ENCODE measurements at places on chromosomes 12 and 14. TPM values are rescaled to one million over a fixed set of nuclear protein-coding genes. Genes with fewer than 3 reads are reported as not detected.

DNA sequence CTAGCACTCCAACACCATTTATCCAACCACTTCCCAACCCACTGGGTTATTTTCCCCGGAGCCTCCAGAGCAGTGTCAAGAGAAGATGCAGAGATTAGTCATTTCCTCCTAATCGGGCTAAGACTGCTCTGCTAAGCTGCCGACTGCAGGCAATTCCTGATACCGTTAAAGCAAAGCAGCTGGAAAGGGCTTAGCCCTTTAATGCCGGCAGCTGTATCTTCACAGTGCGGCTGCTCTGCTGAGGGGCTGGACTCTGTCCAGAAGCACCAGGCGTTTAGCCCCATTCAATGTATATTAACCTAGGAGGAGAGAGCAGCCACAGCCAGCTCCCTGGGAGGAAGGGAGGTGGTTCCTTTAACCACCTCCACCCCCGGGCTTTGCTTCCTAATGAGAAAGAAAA is 11.1 kb downstream of the AQP6 start:
- no peak overlapping the region for H3K4me3 ChIP-seq
- no peak for DNase-seq
- H3K27me3 ChIP-seq = no peaks in the 10 kb centered on the region
- H3K36me3 ChIP-seq = no peaks in the 10 kb centered on the region
- H3K4me1 ChIP-seq = peaks cover 21% of the 10 kb centered on the region
- H3K27ac ChIP-seq = no peak overlapping the region

GRCh38 chr14:61091657-61092273 is 110.7 kb downstream of the SLC38A6 start:
- no peak for DNase-seq
- H3K27me3 ChIP-seq = no peaks in the 10 kb centered on the region
- H3K4me1 ChIP-seq = no peaks in the 10 kb centered on the region
- peaks cover 8% of the 10 kb centered on the region for H3K36me3 ChIP-seq
- H3K27ac ChIP-seq = no peak overlapping the region
- H3K4me3 ChIP-seq = no peak overlapping the region

KERA gene
- total RNA-seq = not detected

TBC1D30 gene
- 2.6 TPM for total RNA-seq

DNA sequence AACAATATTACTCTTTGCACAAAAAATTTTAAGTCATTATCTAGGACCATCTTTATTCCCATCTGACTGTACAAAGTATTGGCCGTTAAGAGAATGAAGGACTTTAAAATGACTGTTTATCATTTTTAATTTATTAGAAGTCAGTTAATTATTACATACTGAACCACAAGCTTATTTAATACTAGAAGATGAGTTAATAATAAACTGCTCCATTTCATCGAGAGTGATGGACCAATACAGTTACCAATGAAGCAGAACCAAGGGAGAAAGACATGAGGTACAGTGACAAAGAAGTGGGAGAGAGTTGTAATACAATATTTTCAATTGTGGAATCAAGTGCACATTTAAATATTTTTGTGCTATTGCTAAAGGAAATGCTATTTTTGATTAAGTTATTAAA is 83.3 kb downstream of the PTPRO start:
- H3K36me3 ChIP-seq = no peaks in the 10 kb centered on the region
- no peak for DNase-seq
- H3K4me3 ChIP-seq = no peak overlapping the region
- no peaks in the 10 kb centered on the region for H3K4me1 ChIP-seq
- peaks cover 16% of the 10 kb centered on the region for H3K27me3 ChIP-seq
- H3K27ac ChIP-seq = no peak overlapping the region

GRCh38 chr12:72278894-72279293 is 6.7 kb downstream of the TRHDE start:
- H3K36me3 ChIP-seq = no peaks in the 10 kb centered on the region
- no peak overlapping the region for H3K4me3 ChIP-seq
- DNase-seq = no peak
- H3K4me1 ChIP-seq = no peaks in the 10 kb centered on the region
- no peak overlapping the region for H3K27ac ChIP-seq

GRCh38 chr12:71430756-71431155 is 8.8 kb upstream of the LGR5 start:
- no peaks in the 10 kb centered on the region for H3K4me1 ChIP-seq
- no peak overlapping the region for H3K4me3 ChIP-seq
- peaks cover 14% of the 10 kb centered on the region for H3K36me3 ChIP-seq
- H3K27ac ChIP-seq = no peak overlapping the region
- peaks cover 16% of the 10 kb centered on the region for H3K27me3 ChIP-seq

DENND5B gene
- 33.9 TPM for total RNA-seq

ZNF385A gene
- 20.8 TPM for total RNA-seq
